ENCODE measurements at places on chromosomes 5 and 9.

DNA sequence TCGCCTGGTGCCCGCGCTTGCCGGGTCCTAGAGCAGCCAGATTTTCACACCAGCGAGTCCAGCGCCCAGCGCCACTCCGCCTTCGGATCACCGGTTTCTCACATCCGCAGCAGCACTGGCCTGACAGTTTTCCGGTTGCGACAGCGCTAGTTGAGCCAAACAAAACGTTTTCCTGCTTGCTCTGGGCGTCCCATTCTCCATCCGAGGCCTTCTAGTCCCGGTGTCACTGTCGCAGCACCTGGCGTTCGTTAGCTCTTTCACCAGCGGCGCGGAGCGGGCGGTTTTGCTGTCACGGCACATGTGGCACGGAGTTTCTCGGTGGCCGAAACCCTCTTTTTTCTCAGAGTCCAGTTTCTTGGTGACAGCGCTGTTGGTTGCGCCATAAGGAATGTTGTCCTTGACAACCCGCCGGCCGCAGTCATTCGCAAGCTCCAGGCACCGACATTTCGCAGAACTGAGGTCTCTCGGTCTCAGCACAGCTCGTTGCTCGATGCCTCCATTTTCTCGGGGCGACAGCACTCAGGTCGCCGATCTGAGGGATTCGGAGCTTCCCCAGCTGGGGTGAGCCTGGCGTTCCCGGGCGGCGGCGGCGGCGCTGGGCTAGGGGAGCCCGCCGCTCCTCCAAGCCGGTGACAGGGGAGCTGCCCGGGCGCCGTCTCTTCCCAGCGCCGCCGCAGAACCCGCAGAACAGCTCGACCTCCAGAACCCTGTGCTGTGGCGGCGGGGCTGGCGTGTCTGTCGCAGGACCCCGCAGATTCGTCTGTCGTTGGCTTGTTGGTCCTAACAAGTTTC lies 47.8 kb downstream of the ANXA2R start:
- DNase-seq, result peak; percentile 86

DNA sequence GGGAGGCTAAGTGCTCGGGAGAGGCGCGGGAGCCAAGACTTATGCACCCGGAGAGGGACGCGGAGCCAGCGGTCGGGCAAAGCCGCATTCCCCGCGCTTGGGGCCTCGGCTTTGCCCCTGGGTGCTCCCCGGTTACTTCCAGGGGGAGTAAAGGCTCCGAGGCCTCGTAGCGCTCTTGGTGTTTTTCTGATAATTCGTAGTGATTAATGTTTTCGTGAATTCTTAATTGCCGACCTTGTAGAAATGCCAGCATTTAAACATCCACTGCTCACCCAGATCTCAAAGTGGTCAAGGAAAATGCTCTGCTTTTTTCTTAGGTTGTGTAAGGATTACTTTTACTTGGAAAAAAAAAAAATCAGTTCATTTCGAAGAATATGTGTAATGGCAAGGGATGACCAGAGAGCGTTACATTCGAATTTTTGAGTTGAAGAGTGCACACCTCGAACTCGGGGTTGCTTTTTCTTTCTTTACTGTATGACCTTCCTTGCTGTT lies 654 bp upstream of the TUT7 start:
- no peak for DNase-seq

- DNase-seq, result no peak
These were observed 22.3 kb downstream of the BNC2 start for GRCh38 chr9:16848179-16848578.

GRCh38 chr9:137319739-137320551 lies 17.9 kb upstream of the NRARP start:
- no peak for DNase-seq

- DNase-seq, result peak; percentile 1
These were observed 55.3 kb upstream of the ANGPTL2 start for GRCh38 chr9:127177665-127178265.

GRCh38 chr5:132669966-132670882 lies 3.6 kb upstream of the IL4 start:
- DNase-seq, result no peak

DNA sequence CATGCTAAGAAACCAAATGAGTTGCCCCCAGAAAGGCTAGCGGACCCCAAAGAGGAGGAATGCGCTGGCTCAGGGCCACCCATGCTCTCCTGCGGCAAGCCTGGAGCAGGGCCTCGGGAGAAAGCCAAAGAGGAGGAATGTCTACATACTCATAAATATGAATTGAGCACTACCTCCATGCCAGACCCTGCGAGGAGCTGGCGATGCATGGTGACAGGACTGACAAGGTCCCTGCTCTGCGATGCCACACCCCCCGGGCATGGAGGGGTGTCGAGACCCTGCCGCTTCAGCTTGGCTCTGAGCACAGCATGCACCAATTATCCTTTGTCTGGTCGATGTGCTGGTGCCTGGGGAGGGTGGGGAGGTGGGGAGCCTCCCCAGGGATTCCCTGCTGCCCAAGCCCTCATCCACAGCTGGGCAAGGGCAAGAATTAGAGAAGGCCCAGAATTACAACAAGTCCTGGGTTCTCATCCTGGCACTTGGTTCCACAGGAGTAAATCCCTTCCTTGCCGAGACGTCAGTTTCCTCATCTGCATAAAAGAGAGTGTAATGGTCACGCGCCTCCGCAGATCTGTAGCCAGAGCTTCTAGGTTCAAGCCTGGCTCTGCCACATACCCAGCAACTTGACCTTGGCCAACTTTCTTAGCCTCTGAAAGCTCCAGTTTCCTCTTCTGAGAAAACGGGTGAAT lies 74.4 kb downstream of the FAM114A2 start:
- no peak for DNase-seq

- DNase-seq, result no peak
These were observed 25.5 kb downstream of the ABHD17B start for GRCh38 chr9:71885467-71885866.

- DNase-seq, result no peak
These were observed 136.0 kb downstream of the GDNF start for GRCh38 chr5:37703841-37704241.

DNA sequence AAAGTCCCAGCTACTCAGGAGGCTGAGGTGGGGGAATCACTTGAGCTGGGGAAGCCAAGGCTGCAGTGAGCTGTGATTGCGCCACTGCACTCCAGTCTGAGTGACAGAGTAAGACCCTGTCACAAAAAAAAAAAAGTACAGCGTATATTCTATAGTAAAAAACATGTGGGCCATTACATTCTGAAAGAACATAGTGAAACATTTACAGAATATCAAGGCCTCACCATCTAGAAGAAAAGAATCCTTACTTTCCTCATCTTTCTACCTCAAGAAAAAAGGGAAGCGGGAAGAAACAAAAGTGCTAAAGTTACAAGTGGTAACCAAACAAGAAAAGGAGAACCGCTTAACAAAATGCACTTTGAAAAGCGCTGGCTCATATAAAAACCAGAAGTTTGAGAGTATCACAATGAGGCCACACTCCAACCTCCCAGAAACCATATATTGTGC lies 5.7 kb upstream of the SYK start:
- DNase-seq, result no peak

GRCh38 chr5:169728-170094 lies 21.6 kb upstream of the LRRC14B start:
- DNase-seq, result no peak

DNA sequence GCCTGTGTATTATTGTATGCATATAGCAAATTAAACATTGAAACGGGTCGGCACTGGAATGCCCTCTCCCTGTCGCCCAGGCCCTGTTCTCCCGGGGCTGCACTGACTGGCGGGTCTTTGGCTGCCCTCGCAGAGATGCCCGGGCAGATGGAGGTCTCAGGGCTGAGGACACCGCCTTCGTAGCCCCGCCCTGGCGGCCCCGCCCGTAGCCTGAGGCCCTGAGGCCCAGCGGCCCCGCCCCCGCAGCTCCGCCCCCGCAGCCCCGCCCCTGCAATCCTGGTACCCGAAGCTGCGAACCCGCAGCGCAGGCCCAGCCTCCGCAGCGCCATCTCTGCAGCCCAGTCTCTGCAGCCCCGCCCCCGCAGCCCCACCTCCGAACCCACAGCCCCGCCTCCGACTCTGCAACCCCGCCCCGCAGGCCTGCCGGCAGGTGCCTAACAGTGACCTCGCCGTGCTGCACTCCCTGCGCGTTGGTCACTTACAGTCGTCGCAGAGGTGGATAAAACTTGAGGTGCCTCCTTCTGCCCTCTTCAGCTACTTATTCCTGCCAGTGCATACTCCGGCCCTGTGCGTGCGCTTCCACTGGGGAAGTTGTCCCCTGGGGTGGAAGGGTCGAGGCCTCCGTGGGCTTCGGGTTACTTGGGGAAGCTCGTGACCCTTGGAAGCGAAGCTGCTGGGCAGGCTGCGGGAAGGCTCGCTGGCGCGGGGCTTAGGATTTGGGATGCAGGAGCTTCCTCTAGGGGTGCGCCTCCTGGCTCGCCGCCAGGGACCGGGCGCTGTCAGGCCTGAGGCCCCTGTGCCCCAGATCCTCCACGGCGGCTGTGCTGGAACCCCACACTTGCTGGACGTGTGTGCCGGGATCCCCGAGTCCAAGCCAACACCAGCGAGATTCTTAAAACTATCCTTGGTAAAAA lies 72.3 kb downstream of the ICE1 start:
- DNase-seq, result peak; percentile 79
